ENCODE measurements at places on chromosomes 3 and 15.

DNA sequence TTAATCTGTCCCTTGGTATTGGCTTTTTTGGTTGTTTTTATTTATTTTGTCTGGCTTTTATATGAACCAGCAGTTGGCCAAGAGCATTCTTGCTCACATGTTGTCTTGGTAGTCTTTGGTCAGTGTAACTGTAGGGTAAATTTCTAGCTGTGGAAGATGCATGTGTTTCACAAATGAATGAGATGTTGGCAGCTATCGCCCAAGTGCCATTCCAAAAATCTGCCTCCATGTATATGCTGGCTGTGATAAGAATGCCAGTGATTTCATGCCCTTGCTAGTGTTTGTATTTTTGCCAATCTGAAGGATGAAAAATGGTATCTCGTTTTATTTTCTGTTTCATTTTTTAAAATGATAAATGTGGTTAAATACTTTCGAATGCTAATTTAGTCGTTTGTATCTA, 50.1 kb downstream of the TLNRD1 start:
- no peak for DNase-seq

GRCh38 chr3:170553788-170554757, 31.8 kb downstream of the SLC7A14 start:
- no peak for DNase-seq

DNA sequence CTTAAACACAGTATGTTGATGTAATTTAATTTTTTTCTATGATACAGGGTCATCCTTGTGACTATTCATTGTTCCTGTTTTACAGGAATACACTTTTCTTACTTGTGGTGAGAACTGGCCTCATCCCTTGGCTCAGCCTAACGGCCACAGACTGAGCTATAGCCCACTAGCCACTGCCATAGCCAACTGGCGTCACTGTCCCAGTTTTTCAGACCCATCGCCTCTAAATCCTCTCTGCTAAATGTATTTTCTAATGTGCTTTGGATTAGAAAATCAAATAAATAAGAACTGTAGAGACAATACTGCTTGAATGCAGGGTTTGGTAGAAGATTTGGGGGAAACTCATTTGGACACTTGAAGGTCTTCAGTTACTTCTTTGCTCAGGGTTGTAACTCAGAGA, 113.1 kb downstream of the TIGIT start:
- DNase-seq, result no peak

GRCh38 chr3:26015752-26016151, 225.9 kb downstream of the OXSM start:
- no peak for DNase-seq

GRCh38 chr3:1531981-1532380, 439.2 kb downstream of the CNTN6 start:
- DNase-seq, result no peak

- DNase-seq, result no peak
Observed at GRCh38 chr3:104696470-104696869, 670.2 kb upstream of the ALCAM start.

DNA sequence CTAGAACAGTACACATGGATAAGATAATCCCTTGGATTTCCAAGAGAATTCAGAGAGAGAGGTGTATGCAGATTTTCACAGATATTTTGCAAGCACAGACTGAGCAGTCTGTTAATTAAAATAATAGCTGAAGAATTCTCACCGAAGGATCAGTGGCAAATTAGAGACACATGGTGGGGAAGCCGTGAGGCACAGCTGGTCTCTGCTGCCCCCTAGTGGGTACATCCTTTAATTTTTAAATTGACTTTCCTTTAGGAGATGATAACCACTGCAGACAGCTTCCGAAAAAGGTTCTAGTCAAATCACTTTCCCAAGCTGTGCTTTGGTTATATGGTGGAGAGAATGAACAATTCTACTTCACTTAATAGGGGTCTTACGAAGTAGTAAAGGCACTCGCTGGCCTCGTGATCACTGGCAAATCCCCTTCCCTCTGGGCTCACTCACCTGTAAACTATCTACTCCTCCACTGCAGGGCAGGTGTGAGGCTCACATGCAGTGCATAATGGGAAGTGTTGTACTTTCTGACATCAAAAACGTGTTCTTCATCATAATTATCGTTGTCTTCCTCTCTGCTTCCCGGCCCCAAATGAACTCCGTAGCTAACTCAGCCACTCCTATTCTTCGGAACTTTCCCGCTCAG, 19.5 kb downstream of the MESD start:
- DNase-seq, result peak; percentile 33

DNA sequence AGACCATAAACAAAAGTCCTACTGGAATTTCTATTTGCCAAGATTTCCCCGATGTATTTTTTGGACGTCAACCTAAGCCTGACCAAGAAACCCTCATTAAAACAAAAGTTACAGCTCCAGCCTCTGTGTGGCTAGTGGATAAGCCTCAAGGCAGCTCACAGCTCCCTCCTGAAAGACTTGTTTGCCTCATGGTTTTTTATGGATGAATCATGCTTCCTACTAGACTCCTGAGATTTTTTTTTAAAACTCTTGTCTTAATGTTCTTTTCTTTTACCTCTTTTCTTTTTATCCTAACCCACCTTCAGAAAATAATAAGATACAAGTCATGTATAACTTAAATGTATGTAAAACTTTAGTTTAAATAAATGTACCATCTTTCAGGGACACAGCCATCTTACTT, 52.4 kb downstream of the SUCNR1 start:
- DNase-seq, result no peak

DNA sequence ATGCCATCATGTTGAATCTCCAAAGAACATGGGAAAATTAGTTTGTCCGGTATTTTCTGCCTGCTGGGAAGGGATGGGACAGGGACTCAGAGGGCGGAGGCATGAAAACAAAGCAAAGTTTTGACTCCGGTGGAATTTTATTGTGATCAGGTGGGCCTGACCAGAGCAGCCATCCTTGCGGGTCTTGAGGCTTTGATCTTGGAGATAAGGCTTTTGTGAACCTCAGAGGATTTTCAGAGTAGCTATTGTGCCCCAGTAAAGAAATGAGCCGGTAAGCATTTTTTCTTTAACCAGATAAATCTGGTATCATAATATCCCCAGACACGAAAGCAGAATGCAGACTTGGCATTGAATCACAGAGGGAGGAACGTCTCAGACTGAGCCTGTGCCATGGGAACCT, 99.4 kb upstream of the TNIK start:
- no peak for DNase-seq

- DNase-seq, result no peak
Observed at GRCh38 chr3:71131375-71132314, 451.9 kb downstream of the FOXP1 start.

DNA sequence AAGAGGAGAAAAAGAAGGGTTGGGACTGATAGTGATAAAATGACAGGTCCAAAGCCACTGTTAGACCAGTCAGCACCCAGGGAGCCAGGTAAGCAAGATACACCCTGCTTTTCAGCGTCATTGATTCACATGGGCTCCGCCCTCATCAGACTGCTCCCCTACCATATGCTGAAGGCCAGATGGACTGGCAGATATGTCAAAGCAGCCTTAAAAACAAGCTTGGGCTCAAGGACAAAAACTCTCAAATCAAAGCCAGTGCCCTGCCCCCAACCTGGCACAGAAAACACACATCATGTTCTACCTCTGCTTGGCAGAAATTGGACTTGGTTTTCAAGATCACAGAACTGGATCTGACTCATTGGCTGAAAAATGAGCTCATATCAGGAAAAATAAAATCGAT, 33.4 kb downstream of the SH3BP5 start:
- DNase-seq, result no peak

DNA sequence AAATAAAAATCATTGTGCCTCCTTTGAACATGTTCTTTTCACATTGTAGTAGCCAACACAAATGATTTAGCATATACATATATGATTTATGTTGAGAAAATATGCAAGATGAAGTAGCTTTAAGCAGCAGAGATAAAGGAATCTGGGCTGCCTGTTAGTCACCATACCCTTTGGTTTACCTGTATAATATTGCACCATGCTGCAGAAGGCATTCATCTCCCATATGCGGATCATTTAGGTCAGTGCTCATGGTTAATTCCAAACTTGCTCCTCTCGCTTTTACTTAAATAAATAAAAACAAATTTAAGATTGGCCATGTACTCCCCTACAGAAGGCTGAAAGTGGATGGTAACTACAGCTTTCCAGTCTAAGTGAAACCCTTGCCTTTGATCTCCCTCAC, 86.7 kb upstream of the TBL1XR1 start:
- no peak for DNase-seq

GRCh38 chr3:142866841-142867631, 21.8 kb downstream of the PCOLCE2 start:
- DNase-seq, result no peak

All from NCI-H1092 treated with DMSO at 0.1 percent for 48 hours (cell line).